GM12865 (cell line): ENCODE measurements at places on chromosomes 1 and 21.

DNA sequence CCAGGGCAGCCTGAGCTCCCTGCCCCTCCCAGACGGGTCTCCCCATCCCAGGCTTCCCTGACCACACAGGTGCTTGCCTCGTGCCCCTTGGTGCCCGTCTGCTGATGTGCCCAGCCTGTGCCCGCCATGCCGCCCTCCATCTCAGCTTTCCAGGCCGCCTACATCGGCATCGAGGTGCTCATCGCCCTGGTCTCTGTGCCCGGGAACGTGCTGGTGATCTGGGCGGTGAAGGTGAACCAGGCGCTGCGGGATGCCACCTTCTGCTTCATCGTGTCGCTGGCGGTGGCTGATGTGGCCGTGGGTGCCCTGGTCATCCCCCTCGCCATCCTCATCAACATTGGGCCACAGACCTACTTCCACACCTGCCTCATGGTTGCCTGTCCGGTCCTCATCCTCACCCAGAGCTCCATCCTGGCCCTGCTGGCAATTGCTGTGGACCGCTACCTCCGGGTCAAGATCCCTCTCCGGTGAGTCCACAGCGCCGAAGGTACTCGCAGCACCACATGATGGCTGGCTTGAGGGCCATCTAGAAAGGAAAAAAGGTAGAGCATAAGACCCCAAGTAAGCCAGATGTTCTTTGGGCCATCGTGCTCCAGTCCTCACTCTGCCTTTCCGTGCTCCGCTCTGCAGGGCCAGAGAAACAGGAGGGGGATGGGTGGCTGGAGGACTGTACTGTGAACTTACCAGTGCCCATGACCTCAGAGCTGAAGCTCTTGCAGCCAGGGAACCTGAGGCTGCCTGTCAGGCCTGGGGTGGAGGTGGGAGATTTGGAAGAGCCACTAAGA lies 1.4 kb downstream of the ADORA1 start:
- no peak for DNase-seq

- DNase-seq, result no peak
Observed at GRCh38 chr21:43016728-43017127, 42.4 kb downstream of the PKNOX1 start.

GRCh38 chr1:4172644-4173599 lies 272.9 kb upstream of the C1orf174 start:
- DNase-seq, result peak; percentile 36

DNA sequence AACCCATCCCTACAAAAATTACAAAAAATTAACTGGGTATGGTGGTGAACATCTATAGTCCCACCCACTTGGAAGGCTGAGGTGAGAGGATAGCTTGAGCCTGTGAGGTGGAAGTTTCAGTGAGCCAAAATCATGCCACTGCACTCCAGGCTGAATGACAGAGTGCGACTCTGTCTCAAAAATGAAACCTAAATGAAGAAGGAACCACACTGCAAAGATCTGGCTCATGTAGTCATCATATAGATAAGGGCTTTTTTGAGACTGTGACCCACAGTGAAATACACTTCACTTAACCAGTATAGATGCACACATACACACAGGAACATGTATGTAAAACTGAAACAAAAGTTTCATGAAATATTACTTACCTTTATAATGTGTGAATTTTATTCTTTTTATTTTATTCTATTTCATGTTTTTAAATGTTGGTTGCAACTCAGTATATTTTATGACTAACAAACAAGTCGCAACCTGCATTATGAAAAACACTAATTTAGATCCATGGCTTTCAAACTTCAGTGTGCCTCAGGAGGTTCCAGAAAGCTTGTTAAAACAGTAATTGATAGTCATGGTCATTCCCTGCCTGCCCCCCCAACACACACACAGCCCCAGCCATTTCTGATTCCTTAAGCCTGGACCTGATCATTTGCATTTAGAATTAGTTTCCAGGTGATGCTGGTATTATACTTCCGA lies 189.5 kb downstream of the PATJ start:
- no peak for DNase-seq

DNA sequence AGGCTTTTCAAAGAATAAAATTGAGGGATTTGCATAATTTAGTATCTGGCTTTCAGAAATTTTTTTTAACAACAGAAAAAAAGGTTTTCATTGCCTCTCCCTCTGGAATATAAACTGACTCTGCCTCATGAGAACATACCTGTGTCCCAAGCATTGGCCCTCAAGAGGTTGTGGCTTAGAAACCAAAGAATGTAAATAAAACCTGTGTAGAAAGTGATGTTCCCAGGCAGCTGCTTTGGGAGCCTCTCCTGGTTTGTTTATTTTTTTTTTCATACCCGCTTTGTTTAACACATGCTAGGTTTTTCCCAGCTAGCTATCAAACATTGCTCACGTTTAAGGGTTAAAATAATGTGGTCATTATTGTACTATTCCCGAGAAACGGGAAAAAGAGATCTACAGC lies 40.5 kb upstream of the IFNAR2 start:
- DNase-seq, result no peak

- no peak for DNase-seq
Observed at GRCh38 chr21:33110340-33110715, 40.4 kb downstream of the OLIG1 start.

- no peak for DNase-seq
Observed at GRCh38 chr1:25563330-25564215, 20.2 kb downstream of the LDLRAP1 start.

GRCh38 chr1:206769304-206769731 lies 1.3 kb upstream of the IL19 start:
- peak; percentile 98 for DNase-seq

- DNase-seq, result no peak
Observed at GRCh38 chr1:69878338-69878737, 310.6 kb downstream of the LRRC7 start.
